ENCODE measurements at places on chromosomes 3 and 15.

GRCh38 chr3:184514171-184514490, 47.5 kb upstream of the EPHB3 start:
- no peak for DNase-seq

DNA sequence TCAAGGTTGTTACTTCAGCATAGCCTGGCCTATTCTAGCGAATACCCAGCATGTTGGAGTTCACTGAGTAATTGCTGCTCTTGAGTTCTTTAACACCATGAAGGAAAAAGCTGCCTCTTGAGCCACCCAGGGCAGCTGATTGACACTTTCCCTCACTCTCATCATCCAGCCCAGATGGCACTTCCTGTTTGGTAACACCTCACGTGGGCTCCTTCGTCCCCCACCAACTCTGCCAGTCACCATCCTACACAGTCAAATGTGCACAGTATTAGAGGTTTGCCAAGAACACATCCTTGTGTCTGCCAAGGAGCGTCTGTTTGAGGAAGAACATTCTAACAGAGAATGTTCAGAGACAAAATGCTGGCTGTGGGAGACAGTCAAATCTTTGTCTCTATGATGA, 266.3 kb downstream of the RPLP1 start:
- DNase-seq = no peak

GRCh38 chr15:87843312-87843711, 413.2 kb downstream of the NTRK3 start:
- no peak for DNase-seq

DNA sequence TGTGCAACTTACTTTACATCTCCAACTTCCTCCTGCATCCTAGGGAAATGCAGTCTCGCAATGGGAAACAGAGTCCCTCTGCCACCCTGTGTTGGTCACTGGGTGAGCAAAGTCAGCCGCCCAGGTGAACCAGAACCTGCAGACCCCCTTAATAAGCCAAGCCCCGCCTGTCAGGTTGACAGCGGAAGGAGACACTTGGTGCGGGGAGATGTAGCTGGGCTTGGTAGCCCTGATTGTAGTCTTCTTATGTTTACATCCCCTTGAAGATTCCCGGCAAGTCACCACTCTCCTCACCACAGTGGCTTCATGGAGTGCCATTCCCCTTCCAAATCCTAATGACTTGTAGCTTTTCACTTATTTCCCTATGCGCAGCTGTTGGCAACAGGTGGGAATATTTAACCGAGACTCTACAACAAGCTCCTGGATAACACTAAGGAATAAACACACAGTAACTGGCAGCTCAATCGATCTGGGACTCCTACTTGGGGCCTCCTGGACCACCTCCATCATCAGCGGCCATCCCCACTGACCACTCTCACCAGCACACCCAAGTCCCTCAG, 17.7 kb upstream of the CLSTN2 start:
- DNase-seq = no peak

DNA sequence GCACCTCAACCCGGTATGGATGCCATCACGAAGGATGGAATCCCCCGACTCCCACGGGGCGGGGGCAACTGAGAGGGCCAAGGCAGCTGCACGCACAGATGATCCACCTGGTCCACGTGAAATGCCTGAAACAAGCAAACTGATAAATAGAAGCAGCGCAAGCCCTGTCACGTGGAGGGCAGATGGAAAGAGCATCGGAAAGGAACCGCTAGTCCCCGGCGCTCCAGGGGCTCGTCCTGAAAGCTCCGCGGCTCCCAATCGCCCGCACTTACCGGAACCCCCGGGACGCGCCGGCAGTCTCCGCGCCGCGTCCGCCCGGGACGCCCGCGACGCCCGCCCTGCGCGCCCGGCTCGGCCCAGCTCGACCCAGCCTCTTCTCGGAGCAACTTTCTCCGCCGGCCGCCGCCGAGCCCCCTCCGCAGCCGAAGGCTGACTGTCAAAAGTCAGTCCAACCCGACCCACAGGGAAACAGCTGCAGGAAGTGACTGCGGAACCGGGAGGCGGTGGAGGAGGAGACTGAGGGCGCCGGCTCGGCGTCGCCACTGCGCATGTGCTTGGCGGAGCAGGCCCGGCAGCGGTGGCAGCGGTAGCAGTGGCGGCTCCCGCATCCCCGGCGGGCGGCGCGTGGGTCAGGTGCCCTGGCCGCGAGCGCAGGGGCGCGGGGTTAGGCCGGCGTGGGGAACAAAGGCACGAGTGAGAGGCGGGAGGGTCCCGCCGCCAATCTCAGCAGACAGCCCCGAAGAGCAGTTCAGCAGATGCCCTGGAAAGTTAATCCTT, at the start of gene ZMAT3:
Gene ZMAT3 (minus strand): TSS at position 487 of the 777 bp plus-strand sequence. CDS start 4,057 bp downstream, outside the sequence.
- peak; percentile 75 for DNase-seq

GRCh38 chr3:179788996-179789395, 136.2 kb downstream of the USP13 start:
- no peak for DNase-seq

DNA sequence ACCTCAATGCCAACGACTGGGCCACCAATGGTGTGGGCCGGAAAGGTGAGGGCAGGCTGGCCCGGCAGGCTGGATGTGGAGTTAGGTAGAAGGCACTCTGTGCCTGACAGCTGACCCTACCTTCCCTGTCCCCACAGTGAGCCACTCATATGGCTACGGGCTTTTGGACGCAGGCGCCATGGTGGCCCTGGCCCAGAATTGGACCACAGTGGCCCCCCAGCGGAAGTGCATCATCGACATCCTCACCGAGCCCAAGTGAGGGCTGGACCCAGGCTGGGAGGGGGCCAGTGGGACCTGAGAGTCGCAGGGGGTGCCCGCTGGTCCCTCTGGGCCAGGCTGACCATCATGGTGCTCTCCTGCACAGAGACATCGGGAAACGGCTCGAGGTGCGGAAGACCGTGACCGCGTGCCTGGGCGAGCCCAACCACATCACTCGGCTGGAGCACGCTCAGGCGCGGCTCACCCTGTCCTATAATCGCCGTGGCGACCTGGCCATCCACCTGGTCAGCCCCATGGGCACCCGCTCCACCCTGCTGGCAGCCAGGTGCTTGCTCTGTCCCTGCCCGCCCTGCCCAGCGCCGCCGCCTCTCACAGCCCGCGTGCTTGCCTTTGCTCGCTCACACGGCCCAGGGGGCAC, 4.5 kb upstream of the FES start:
- DNase-seq = no peak

GRCh38 chr15:55796321-55796965, 53.5 kb upstream of the PRTG start:
- DNase-seq = no peak

DNA sequence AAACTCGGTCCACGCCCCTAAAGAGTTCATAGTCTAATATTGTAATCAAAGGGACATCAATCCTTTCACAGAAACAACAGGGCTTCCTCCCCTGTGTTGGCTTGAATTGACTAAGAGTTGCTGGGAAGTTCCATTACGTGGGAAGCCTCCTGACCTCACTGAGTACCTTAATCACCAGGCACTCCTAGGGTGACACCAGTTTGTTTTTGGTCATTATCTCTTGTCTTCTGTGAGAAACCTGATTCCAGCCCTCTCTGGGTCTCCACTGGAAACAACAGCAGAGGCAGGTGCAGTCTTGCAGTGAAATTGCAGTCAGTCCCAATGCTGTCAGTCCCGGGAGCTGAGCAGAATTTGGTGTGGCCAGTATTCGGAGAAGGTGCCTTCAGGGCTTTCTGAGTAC, 55.4 kb downstream of the BOC start:
- no peak for DNase-seq

DNA sequence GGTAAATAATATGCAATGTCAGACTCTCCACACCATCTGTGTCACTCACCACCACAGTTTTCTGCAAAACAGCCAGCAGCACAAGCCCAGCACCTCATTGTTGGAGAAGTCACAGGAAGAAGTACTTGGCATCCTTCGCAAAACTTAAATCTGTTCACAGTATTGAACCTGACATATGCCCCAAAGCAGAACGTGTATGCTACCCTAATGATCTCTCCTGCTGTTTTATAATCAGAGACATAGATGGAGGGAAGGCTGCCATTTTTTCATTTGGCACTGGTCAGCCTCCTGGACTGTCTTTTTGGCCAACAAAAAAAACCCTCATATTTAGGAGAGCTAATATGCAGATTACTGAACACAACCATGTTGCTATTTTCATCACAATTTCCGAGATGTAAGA, 1272.9 kb downstream of the ROBO1 start:
- no peak for DNase-seq

DNA sequence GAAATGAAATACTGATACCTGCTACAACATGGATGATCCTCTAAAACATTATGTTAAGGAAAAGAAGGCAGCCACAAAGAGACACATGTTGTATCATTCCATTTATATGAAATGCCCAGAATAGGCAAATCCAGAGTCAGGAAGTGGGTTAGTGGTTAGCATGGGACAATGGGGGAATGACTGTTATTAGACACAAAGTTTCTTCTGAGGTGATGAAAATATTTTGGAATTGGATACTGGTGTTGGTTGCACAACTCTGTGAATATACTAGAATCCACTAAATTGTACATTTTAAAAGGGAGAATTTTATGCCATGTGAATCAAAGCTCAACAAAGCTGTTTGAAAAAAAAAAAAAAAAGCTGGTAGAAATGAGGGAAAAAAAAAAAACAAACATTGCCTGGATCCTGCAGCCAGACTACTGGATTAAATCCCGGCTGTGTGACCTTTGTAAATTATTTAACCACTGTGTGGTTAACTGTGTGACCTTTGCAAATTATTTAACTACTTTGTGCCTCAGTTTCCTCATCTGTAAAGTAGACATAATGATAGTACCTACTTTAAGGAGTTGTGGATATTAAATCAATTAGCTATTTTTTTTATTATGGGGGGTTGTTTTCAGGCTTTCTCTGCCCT, 75.6 kb upstream of the PRICKLE2 start:
- no peak for DNase-seq

DNA sequence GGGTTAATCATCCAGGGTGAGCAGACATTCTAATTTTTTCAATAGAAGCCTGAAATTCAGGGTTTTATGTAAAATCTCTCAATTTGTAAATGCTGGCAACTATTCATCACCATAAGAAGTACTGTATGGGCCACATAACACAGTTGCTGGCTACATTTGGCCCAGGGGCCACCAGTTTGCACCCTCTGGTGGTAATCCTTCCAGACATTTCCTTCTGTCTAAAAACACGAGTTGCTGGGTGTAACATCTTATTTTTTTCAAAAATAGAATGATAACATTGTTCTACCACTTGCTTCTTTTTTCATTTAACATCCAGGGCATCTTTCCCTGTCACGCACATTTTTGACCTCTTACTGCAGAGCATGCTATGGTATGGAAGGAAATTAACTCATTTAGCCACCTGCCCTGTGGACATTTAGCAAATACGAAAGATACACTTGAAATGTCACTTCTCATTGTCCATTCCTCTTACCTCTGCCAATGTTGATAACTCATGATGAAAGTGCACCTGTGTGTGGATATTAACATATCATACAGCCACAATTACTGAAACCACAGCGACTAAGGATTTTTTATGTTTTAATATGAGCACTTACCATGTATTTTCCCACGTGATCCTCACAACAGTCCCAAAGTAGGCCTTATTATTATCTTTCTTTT, 117.5 kb upstream of the ARHGEF3 start:
- DNase-seq = no peak

GRCh38 chr15:41926185-41927056, 32.6 kb upstream of the SPTBN5 start:
- DNase-seq = no peak

GRCh38 chr15:87961851-87962420, 294.6 kb downstream of the NTRK3 start:
- DNase-seq = no peak

- DNase-seq = no peak
Measured at GRCh38 chr3:178140531-178141304, 395.5 kb upstream of the KCNMB2 start.

DNA sequence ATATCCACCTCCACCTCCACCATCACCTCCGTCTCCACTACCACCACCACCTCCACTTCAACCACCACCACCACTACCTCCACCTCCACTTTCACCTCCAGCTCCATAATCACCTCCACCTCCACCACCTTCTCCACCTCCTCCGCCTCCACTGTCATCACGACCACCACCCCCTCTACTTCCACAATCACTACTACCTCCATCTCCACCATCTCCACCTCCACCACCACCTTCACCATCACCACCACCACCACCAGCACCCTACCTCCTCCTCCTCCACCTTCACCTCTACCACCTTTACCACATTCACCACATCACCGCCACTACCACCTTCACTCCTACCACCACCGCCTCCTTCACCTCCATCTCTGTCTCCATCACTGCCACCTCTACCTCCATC, 435.7 kb downstream of the MCTP2 start:
- DNase-seq = no peak

- no peak for DNase-seq
Measured at GRCh38 chr3:102443021-102443420, 8.2 kb downstream of the ZPLD1 start.

- no peak for DNase-seq
Measured at GRCh38 chr15:48644827-48645557, 517 bp downstream of the FBN1 start.

GRCh38 chr3:171358881-171359198, 101.4 kb downstream of the TNIK start:
- no peak for DNase-seq

- no peak for DNase-seq
Measured at GRCh38 chr3:171262431-171262830, 197.8 kb downstream of the TNIK start.

DNA sequence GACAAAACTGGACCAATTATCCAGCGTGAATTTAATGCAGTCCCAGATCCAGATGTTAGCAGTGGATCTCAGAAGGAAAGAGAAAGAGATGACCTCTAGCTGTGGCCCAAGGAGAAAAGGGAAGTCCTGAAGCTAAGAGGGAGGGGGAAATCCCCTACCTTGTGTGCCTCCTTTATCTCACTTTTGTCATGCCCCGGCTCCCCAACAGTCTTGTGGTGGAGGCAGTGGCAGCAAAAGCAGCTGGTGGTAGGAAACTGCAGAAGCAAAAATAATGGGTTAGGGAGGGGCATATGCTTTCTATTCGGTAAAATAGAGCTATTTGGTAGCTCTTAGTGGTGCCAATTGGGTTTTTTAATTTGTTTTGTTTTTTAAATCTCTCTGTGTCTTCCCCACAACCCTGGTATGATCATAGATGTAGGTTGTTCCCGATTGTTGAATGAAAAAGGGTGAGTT, 56.5 kb downstream of the MCTP2 start:
- no peak for DNase-seq

GRCh38 chr3:86257955-86258641, 732.9 kb downstream of the VGLL3 start:
- no peak for DNase-seq
